ENCODE measurements at places on chromosomes 1 and 21. TPM values are rescaled to one million over a fixed set of nuclear protein-coding genes. Genes with fewer than 3 reads are reported as not detected.

- no peak for DNase-seq
Measured at GRCh38 chr1:59143811-59144210, 153.1 kb upstream of the FGGY start.

GRCh38 chr1:246302711-246303317 is 204.3 kb downstream of the SMYD3 start:
- DNase-seq: no peak

Gene BSND
- total RNA-seq: not detected

- DNase-seq: no peak
Measured at GRCh38 chr1:94708299-94708685, 111.9 kb upstream of the SLC44A3 start.

Gene HES4
- 21.1 TPM for total RNA-seq

Gene ASTN1
- total RNA-seq: 0.14 TPM

Gene TPTE
- total RNA-seq: not detected

DNA sequence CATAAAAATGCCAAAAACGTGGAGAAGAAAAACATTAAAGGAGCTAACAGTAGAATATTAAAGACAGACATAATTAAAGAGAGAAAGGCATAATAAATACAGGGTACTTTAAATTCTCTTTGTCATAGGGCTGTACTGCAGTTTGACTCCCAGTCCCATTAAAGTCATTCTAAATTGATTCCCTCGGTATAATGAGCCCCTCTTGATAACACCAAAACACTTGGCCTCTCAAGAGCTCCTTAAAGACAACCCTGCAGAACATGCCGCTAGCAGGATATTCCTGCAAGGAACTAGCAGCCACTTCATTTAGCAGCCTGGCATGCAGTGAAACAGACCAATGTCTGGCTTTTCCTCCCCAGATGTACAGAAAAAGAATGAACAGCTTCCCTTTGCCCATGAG is 273.8 kb upstream of the ESRRG start:
- no peak for DNase-seq

DNA sequence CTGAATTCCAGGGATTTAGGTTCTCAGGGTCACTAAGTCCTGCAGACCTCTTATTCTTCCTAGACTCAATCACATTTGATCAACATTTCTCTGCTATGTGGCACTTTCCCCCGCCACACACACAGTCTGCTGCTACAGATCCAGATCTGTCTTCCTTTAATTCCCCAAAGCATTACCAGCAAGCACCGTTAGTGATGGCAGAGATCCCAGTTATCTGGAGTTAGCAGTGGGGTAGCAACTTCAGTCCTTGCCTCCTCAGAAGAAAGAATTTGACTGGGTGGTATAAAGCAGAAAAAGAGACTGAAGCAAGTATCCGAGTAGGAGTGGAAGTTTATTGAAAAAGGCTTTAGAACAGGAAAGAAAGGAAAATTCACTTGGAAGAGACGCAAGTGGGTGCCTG is 100.4 kb upstream of the ETV3 start:
- DNase-seq: no peak

Gene C1QTNF12
- total RNA-seq: 36.5 TPM

DNA sequence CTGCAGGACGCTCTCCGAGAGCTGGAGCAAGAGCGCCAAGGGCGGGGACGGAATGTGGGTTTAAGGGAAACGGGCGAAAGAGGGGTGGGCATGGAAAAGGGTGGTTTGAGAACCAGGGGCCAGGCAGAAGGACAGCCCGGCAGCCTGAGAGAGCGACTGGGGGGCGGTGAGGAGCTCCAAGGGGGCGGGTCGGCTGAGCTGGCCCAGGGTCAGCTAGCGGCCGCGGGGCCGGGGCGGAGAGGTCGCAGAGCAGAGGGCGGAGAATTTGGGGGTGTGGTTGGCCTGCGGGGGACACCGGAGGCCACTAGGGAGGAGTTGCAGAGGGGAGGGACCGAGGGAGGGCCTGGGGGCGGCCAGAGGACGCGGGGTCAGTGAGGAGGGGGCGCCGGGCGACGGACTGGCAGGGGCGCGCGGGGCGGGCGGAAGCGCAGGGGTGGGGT is 54.7 kb downstream of the NDUFS5 start:
- no peak for DNase-seq

DNA sequence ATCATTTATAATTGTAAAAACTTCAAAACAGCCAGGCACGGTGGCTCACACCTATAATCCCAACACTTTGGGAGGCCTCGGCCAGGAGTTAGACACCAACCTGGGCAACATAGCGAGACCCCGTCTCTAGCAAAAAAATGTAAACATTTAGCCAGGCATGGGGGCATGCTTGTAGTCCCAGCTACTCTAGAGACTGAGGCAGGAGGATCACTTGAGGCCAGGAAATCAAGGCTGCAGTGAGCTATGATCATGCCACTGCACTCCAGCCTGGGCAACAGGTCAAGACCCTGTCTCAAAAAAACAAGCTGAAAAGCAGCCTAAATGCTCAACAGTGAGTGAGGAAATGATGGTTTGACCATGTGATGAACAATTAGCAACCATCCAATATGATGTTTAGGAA is 7.3 kb downstream of the C1orf167 start:
- no peak for DNase-seq

DNA sequence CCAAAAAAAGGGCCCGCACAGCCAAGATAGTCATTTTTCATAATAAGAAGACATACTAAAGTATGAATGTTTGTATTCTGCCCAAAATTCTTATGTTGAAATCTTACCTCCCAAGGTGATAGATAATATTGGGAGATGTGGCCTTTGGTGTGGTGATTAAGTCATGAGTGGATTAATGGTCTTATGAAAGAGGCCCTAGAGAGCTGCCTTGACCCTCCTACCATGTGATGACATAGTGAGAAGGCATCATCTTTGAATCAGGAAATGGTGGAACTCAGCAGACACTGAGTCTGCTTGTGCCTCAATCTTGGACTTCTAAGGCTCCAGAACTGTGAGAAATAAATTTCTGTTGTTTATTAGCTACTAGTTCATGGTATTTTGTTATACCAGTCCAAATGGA is 11.8 kb upstream of the RNPC3 start:
- no peak for DNase-seq

- DNase-seq: no peak
Measured at GRCh38 chr1:206709322-206709721, 24.6 kb downstream of the MAPKAPK2 start.

Gene CD1D
- total RNA-seq: 5.4 TPM

DNA sequence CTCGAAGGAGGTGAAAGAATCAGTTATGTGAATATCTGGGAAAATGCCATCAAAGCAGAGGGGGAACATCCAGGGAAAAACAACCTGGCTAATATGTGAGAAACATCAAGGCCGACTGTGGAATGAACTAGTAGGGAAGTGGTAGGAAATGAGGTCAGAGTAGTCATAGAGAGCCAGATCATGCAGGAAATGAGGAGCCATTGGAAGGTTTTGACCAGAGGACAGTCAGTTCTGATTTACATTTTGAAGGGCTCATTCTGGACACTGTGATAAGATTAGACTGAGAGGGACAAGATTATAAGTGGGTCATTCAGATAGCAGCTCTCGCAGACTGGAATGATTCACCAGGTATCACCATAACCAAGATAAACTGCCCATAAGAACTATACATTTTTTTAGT is 63.7 kb downstream of the SYT14 start:
- DNase-seq: no peak

DNA sequence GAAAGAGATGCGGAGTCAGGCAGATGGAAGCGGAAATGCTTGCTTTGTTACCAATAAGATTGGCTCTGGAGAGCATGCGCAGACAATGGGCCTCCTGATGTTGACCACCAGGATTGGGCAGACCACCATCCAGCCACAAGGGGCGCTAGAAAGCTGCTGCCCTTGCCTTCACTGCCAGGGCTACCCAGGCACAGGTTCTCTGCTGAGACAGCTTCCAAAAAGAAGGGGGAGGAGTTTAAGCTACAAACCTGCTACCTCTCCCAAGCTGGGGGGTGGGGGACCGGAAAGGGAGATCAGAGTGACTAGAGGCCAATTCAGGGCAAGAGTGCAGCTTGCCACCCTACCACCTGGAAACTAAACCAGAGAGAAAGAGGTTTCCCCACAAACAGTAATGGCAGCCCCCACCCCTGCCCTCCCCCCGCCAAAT is 369.7 kb downstream of the RRAGC start:
- DNase-seq: no peak

Gene MIXL1
- 0.29 TPM for total RNA-seq

Gene DNAJC8
- total RNA-seq: 76.7 TPM

Gene ADORA3
- total RNA-seq: 8.4 TPM

- peak; percentile 75 for DNase-seq
Measured at GRCh38 chr1:150621497-150622302, 7.7 kb downstream of the ENSA start.

Gene FCRL1
- total RNA-seq: 1.4 TPM

DNA sequence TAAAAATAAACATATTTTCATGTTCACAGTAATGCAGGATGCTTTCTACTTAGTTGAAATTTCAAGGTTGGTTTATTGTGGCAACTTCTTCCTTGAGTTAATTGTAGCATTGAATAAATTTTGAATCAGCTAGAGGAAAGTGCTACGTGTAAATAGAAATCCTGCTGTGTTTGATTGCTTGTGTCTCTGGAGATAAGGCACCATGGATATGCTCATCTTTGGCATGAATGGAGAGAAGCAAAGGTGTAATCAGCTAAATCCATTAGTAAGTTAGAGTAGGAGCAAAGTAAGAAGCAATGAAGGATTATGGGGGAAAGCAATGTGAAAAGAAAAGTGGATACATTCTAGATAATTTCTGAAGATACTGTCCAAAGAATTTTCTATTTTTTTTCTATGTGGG is 331.1 kb downstream of the PTPRC start:
- DNase-seq: no peak

GRCh38 chr1:169193191-169193850 is 86.8 kb downstream of the ATP1B1 start:
- DNase-seq: no peak

Gene CYP4A11
- not detected for total RNA-seq

DNA sequence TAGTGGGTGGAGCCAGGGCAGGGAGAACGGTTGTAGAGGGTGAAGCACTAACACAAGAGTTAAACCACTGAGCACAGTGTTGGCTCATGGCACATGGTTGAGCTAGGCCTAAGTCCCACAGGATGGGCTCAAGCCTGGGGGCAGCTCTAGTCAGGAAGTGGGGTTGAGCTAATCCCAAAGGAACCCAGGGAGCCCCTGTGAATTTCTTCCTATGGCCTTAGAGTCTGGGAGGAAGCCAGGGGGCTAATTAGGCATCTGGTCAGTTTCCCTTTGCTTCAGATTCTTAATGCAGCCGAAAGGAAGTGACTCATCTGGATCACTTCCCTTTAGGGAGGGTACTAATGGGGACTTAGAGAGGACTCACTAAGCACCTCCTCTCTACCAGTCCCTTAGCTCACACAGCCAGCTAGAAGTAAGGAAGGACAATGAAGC is 10.1 kb downstream of the CFAP45 start:
- DNase-seq: no peak

GRCh38 chr1:228338521-228339051 is 68.0 kb downstream of the TRIM11 start:
- no peak for DNase-seq

DNA sequence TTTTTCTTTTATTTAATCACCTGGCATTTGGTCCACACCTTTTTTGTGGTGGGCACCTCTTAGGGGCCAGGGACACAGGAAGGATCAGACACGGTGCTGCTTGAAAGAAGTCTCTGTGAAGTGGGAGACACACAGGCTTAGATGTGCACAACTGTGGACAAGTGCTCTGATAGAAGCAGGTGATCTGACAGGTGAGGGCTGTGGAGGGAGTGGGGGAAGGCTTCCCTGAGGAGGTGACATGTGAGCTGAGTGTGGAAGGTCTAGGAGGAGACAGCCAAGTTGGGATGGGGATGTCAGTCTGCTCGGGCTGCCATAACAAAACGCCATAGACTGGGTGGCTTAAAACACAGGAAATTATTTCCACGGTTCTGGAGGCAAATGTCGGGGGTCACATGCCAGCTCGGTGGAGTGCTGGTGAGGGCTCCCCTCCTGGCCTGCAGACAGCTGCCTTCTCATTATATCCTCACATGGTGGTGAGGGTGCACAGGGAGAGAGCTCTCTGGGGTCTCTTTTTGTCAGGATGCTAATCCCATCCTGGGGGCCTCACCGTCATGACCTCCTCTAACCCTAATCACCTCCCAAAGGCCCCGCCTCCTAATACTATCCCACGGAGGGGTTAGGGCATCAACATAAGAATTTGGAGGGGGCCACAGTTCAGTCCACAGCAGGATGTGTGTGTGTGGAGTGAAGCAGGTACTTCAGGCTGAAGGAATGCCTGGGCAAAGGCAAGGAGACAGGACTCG is 5.2 kb upstream of the KIAA1614 start:
- DNase-seq: no peak

Gene OR2L5
- not detected for total RNA-seq

- DNase-seq: no peak
Measured at GRCh38 chr1:235841938-235842545, 24.7 kb downstream of the LYST start.

DNA sequence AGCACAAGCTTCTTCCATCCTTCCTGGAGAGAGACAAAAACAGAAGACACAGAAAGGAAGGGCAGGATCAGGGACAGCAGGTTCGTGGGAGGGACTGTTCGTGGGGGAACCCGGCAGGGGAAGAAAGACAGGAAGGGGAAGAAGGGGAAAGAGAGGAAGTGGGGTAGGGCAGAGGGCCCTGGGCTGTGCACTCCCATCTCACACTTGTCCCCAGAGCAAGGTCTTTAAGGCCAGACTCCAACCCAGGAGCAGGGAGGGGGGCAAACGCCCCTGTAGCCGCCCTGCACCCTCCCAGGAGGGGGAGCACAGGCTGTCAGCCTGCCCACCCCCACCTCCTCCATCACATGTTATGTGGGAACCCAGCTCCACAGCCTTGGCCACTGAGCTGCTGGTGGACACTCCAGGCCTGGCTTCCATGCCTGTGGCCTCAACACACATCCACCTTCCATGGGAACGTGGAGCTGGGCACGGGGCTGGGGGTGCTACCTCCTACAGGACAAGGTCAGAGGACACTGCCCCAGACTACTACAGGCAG is 9.3 kb downstream of the SLC19A1 start:
- no peak for DNase-seq

DNA sequence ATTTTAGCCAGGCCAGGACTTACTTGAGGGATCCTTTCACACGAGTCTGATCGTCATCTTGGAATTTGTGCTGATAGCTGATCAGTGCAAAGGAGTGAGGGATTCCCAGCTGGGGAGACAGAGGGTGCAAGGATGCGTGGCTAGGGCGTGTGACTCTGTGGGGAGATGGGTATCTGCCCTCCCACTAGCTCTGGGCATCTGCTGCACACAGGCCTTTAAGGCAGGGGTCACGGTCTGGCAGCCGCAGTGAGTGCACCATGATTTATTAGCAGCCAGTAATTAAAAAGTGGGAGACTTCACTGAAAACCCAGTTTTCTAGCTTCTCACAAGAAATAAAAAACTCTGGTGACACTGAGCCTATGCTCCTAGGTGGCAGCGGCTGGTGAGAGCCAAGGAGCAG is 20.4 kb downstream of the THAP3 start:
- no peak for DNase-seq

DNA sequence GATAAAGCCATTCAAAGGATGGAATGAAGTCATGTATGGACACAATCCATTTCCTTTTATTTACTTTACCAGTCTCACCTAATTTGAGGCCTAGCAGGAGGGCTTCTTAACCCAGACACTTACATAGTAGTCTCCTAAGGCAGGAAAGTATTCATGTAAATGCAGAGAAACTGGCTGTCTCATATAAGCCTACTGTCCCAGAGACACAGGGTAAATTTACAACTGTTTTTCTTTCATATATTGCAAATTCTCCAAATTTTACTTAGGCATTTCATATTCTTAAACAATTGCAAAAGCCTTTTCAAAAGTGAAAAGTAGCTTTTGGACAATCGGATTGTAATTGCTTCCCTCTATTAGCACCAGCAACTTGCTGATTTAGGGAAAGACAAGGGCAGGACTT is 29.9 kb downstream of the SPAG17 start:
- no peak for DNase-seq
